ENCODE measurements at places on chromosomes 12 and 14. TPM values are rescaled to one million over a fixed set of nuclear protein-coding genes. Genes with fewer than 3 reads are reported as not detected.

GRCh38 chr14:96100161-96101064 is 61.3 kb downstream of the C14orf132 start:
- DNase-seq: peak; percentile 85

The FRMD6 gene
- total RNA-seq: 15.6 TPM

DNA sequence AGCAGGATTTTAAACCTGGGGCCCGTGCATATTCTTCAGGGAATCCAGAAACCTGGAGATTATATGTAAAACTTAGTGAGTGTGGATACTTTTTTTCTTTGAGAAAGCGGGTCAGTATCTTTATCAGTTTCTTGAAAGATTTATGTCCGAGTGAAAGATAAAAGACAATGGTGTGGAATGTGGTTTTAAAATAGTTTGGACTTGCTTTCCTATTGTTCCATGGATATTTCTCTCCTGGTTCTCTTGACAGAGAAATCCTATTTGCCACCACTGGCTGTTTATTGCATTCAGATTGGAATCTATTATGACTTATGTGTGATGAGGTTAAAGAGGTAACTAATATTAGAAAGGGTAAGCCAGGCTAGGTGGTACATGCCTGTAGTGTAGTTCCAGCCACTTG is 27.4 kb downstream of the KTN1 start:
- DNase-seq: no peak

- DNase-seq: no peak
Measured at GRCh38 chr14:63375769-63376168, 57.0 kb upstream of the GPHB5 start.

DNA sequence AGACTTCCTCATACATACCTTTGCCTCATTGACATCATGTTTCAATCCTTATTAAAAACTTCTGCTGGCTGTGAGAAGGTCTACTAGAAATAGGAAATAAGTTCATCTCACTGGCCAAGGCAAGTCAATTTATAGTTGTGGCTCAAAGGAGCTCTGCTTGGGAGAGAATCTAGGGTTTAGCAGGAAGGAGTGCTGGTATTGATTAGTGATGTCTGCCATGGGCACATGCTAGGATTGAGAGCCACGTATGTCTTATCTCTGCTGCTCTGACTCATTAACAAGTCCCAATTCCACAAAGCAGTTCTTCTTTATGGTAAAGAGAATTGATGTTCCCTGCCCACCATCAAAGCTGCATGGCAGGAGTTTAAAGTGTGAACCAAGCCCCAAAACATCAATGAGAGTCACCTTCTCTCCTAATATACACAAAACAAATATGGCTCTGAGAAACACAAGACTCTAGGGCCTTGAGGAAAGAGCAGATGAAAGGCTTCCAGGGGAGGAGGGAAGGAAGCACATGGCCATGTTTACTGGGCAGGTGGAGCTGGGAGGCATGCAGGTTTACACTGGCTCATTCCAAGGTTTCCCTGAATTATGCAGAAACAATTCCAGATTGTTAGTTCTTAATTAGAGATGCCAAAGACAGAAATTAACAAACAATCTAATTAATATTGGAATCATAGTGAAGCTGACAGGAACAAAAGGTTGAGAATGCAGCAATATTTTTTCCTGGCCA is 931.9 kb upstream of the TMEM132C start:
- DNase-seq: no peak
